AG20443 (cell line): ENCODE measurements at places on chromosomes 11 and 22.

- DNase-seq, result no peak
These were observed 5.7 kb downstream of the RDX start for GRCh38 chr11:110290591-110291334.

DNA sequence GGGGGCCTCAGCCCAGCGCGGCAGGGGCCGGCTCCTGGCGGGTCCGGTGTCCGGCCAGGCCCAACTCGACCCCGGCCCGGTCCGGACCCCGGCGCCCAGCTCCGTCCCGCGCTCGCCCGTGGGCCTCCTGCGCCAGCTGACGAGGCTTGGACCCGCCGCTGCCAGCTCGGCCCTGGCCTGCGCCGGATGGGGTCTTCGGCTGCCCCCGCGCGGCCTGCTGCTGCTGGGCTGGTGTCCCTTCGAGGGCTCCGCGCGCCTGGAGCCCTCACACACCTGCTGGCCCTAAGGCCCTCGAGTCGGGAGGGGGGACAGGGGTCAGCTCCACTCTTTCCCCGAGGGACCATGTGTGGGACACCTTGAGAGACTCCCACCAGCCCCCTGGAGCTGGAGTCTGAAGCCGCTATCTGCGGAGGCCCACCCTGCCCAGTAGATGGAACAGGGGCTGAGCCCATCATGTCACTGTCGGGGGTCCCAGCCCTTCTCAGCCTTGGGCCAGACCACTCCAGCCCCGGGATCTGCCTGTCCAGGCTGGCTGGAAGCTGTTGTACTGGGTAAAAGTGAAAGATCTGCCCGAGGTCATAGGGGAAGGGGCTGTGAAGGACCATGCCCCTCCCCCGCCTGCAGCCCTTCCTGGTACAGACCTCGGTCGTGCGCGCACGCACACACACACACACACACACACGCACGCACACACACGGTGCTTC, 768 bp upstream of the CDKN1C start:
- peak; percentile 61 for DNase-seq

- no peak for DNase-seq
These were observed 262.3 kb upstream of the CADM1 start for GRCh38 chr11:115766561-115766960.

- no peak for DNase-seq
These were observed 288.0 kb upstream of the PLET1 start for GRCh38 chr11:112548641-112549040.

GRCh38 chr22:46574438-46574992, 37.1 kb upstream of the CELSR1 start:
- DNase-seq, result no peak

GRCh38 chr22:35761037-35761436, 43.4 kb downstream of the APOL5 start:
- peak; percentile 21 for DNase-seq

DNA sequence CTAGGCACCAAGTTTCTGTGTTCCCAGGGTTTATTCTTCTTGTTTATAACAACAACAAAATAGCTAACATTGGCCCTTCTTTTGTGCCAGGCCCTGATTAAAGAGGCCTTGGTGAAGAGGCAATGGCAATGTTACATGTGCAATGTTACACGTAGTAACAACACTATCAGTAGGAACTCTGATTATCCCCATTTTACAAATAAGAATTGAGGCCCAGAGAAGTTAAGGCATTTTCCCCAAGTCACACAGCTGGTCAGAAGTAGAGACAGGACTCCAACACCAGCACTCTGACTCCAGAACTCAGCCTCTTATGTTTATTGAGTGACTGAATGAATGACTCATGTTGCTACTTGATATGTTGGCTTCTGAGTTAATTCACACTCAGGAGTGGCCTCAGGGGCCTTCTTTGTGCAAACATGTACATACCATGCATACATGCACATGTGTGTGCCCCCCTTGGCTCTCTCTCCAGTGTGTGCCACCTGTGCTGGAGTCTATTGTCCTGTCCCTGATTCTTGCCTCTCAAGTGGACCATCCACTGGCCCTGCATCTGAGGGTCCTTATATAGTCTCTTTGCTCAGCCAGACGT, 98.4 kb downstream of the TP53I11 start:
- DNase-seq, result no peak

DNA sequence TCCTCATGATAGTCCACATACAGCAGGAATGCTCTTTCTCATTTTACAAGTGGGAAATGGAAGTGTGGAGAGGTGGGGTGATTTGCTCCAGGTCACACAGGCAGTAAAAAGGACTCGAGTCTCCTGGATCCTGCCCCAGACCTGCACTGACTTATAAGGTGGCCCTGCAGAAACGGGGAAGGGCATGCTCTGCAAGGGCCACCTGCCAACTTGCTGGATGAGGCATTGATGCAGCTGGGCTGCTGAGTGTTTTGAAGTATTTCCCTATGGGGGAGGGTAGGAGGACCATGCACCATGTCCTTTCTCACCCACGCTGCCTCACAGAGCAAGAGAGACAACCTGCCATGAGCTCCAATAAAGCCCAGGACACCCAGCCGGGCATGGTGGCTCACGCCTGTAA, 36.9 kb downstream of the OR6Q1 start:
- no peak for DNase-seq

GRCh38 chr11:73162196-73162740, 20.1 kb upstream of the FCHSD2 start:
- DNase-seq, result no peak

- DNase-seq, result no peak
These were observed 24.1 kb downstream of the MAML2 start for GRCh38 chr11:96318850-96319249.

DNA sequence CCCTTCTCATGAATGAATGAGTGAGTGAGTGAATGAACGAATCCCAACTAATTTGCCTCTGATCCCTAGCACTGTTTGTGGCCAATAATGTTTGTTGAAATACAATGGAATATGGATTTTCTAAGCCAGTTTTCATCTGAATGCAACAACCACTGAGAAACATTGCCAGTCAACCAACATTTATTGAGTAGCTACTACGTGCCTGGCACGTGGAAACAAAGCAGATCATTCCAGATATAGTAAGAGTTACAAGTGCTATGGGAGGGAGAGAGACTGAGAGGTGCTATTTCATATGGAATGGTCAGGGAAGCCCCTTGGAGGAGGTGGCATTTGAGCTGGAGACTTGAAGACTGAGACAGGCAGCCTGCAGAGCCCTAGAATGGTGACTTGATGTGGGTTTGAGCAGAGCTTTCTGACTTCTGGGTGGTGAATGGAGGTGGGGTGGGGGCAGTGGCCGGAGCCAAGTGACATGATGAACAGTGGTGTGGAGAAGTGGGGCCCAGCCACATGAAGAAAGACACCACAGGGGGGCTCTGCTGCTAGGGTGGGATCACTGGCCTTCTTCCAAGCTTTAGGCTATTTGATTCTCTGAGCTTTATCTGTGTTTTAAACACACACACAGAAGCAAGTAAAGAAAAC, 35.1 kb upstream of the SMTN start:
- no peak for DNase-seq

- no peak for DNase-seq
These were observed 4.9 kb downstream of the MRGPRX1 start for GRCh38 chr11:18934195-18934814.

- no peak for DNase-seq
These were observed 108.5 kb downstream of the CD44 start for GRCh38 chr11:35247428-35247827.

DNA sequence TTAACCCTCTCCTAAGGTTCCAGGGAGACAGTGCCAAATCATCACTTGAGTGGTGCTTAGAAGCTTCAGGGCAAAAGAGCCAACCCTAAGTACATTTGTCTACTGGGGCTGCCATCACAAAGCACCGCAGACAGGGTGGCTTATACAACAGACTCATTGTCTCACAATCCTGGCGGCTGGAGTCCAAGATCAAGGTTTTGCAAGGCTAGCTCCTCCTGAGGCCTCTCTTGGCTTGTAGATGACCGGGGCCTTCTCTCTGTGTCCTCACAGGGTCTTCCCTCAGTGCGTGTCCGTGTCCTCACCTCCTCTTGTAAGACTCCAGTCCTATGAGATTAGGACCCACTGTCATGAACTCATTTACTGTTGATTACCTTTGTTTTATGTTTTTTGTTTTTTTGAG, 34.1 kb upstream of the CD81 start:
- no peak for DNase-seq

GRCh38 chr11:15770798-15771414, 585.4 kb downstream of the SOX6 start:
- peak; percentile 54 for DNase-seq

DNA sequence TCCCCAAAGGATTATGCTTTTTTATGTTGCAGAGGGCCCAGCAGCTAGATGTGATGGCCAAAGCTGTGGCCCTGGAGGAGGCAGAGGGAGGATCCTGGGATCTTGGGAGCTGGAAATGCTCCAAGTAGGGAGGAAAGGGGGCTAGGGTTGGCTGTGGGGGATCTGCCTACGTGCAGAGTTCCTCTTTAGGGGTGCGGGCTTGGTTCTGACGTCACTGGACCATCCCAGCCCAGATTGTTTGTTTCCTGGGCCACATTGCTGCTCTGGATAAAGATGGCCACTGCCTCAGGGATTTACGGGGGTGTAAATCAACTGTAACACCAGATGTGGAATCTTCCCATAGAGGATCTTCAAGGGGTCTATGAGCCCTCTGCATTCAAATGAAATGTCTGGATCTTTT, 110.3 kb upstream of the SYT13 start:
- DNase-seq, result no peak

GRCh38 chr11:95153857-95154246, 64.2 kb downstream of the ENDOD1 start:
- no peak for DNase-seq

- DNase-seq, result no peak
These were observed 65.6 kb downstream of the CECR2 start for GRCh38 chr22:17434856-17435255.

GRCh38 chr11:130872981-130873380, 43.3 kb downstream of the SNX19 start:
- peak; percentile 64 for DNase-seq

DNA sequence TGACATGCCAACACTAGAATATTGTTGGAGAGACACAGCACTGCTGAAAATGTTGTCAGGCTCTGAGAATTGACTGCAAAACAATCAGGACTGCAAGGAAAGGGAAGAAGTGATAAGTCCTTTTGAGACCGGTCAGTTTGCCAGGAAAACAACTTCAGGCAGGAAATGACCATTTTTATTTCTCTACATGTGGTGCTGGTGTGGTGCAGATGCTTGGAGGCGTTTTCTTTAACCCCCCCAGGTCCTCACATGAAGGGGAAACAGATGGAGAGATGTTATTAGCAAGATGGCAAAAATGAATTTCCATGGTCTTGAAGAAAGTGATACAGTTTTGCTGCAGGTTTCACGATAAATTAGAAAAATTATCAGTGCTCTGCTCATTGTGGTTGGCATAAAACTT, 5.7 kb downstream of the AP2A2 start:
- peak; percentile 48 for DNase-seq

GRCh38 chr22:19117111-19117512, 5.1 kb downstream of the DGCR2 start:
- no peak for DNase-seq

GRCh38 chr11:18493310-18493709, 33.4 kb downstream of the TSG101 start:
- no peak for DNase-seq

DNA sequence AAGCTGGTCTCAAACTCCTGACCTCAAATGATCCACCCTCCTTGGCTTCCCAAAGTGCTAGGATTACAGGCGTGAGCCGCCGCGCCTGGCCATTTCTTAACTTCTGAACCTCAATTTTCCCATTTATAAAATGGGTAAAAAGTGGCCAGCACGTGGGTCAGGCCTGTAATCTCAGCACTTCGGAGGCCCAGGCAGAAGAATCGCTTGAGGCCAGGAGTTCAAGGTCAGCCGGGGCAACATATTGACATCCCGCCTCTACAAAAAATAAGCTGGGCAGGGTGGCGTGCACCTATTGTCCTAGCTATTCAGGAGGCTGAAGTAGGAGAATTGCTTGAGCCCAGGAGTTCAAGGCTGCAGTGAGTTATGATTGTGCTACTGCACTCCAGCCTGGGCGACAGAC, 6.5 kb upstream of the DDX6 start:
- no peak for DNase-seq

GRCh38 chr11:114296605-114297372, 590 bp downstream of the NNMT start:
- DNase-seq, result no peak

DNA sequence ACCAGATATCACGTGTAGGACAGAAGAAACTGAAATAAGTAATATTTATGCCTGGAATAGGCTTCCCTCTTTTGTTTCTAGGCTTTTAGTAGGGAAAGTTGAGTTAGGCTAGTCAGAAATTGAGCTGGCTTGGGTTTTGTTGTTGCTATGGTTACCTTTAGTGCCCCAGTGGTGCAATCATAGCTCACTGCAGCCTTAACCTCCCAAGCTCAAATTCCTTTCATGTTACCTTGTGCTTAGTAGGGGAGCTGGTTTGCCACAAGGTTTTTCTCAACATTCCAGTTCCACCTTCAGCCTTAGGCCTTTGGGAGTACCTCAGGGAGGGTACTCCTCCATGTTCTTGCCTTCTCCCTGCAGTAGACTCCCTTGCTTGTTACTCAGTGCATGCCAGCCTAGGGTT, 69.1 kb upstream of the SUSD2 start:
- no peak for DNase-seq

DNA sequence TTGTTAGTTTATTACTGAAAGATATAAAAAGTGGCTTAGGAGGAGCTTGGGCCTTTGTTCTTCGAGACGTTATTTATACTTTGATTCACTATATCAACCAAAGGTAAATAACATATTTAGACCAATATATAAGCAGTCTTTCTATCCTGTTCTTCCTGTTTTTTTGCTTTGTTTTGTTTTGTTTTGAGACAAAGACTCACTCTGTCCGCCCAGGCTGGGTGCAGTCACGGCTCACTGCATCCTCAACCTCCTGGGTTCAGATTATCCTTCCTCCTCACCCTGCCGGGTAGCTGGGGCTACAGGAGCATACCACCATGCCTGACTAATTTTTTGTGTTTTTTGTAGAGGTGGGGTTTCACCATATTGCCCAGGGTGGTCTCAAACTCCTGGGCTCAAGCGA, 66.8 kb downstream of the ATM start:
- no peak for DNase-seq

- no peak for DNase-seq
These were observed 6.8 kb upstream of the TMEM123 start for GRCh38 chr11:102459393-102459792.

DNA sequence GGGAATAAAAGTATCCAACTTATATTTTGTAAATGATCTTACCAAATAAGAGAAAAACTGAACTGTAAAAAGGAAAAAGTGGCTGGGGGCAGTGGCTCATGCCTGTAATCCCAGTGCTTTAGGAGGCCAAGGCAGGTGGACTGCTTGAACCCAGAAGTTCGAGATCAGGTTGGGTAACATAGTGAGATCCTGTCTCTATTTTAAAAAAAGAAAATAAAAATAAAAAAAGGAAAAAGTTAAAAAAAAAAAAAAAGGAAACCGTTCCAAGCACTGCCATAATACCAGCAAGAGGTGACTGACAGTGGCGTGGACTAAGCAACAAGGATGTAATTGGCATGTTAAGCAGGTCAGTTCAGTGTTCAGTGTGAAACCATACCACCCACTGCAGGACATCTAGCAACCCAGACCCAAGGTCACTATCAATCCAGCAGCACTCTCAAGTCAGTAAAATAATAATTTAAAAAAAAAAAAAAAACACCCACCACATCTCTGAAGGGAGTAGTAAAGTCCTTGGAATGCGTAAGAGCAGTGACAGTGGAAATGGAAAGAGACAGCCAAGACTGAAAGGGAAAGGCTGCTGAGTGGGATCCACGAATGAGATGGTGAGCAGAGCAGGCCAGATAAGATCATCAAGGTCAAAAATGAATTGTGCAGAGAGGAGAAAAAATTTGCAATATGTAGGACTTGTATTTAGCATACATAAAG, 43.6 kb downstream of the MAPK1 start:
- DNase-seq, result peak; percentile 53
